Central memory CD4-positive, alpha-beta T cell (primary cell): ENCODE measurements at places on chromosomes 6 and 20.
A peak's percentile ranks its signal among the peaks of the same experiment; 100 is the strongest.

DNA sequence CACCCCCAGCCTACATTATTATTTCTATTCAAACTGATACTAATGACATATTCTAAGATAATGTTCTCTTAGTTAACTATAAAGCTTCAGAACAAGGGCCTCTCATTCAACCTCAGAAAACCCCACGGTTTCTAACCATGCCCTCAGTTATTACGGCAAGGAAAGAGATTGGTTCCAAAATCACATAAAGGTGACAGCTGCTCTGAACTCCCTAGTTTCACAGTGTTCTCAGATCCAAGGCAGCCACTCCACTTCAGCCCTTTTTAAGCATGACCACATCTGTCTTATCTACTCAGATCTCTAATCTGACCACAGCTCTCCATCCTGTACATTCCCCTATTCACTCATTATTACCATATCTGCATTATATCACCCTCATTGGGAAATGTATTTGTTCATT lies 98.8 kb upstream of the CEP85L start:
- no peak for DNase-seq

DNA sequence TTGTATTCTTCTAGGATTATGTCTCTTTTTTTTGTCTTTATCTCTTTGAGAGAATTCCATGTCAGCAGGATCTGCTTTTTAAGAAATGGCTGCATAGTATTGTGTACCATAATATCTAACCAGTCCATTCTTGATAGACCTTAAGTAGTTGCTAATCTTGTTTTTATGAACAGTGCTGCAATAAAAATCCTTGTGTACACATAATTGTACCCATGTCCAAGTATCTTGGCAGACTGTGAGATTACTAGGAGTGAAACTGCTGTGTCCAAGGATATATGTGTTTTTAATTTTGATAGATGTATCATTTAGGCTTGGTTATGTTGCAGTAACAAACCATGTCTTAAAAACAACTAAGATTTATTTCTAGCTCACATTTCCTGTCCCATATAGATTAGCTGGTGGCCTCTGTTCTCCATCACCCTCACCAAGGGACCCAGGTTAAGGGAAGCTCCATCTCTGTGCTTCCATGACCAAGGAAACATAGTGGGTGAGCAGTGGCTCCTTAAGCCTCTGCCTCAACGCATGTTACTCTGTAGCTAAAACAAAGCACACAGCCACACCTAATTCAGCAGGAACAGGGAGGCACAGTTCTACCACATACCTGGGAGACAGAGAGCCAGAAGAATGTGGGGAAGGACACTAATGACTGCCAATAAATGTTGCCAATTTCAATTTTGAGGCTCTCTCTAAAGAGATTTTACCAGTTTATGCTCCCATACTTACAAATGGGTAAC lies 12.1 kb upstream of the SUMO4 start:
- DNase-seq: no peak

DNA sequence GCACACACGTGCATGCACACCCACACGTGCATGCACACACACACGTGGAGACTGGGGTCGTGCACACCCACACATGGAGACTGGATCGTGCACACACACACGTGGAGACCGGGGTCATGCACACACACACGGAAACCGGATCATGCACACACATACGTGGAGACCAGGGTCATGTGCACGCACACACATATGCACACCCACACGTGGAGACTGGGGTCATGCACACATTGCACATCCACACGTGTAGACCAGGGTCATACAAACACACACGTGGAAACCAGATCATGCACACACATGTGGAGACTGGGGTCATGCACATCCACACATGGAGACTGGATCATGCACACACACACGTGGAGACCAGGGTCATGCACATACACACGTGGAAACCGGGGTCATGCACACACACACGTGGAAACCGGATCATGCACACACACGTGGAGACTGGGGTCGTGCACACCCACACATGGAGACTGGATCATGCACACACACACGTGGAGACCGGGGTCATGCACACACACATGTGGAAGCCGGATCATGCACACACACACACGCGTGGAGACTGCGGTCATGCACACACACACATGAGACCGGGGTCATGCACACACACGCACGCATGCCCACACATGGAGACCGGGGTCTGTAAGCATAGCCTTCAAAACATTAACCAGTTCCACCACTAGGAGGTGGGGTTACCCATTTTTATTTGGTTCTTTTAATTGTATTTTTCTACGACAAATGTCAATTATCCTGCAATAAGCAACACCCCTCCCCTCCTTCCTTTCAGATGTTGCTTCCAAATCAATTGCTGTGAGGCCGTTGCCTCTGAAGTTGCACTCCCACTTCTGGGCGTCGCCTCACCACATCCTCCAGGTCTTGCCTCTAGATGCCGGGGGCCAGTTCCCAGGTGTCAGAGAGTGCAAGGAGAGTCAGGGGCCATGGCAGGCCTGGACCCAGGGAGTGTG lies 95.8 kb downstream of the TMEM242 start:
- DNase-seq: peak; percentile 47

GRCh38 chr6:158009935-158010585 lies 28.4 kb downstream of the SYNJ2 start:
- DNase-seq: no peak

- DNase-seq: no peak
Observed at GRCh38 chr20:37895166-37895565, 7.8 kb upstream of the VSTM2L start.

GRCh38 chr6:126667071-126667470 lies 327.2 kb downstream of the CENPW start:
- DNase-seq: no peak

GRCh38 chr6:131038597-131039344 lies 24.3 kb downstream of the EPB41L2 start:
- DNase-seq: no peak

DNA sequence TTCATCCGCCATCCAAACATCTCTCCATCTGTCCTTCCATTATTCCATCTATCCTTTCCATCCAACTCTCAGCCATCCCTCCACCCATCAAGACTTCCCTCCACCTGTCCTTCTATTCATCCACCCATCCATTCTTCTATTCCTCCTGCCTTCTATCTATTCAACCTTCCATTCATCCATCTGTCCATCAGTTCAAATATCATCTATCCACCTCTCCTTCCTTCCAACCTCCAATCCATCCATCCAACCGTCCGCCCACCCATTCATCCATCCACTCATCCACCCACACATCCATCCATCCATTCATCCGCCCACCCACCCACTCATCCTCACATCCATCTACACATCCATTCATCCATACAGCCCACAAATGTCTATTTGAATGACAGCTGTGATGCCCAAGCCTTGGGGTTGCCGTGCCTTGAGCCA lies 132.1 kb downstream of the CEBPB start:
- no peak for DNase-seq

GRCh38 chr6:37103169-37104039 lies 66.5 kb upstream of the PIM1 start:
- DNase-seq: peak; percentile 0

DNA sequence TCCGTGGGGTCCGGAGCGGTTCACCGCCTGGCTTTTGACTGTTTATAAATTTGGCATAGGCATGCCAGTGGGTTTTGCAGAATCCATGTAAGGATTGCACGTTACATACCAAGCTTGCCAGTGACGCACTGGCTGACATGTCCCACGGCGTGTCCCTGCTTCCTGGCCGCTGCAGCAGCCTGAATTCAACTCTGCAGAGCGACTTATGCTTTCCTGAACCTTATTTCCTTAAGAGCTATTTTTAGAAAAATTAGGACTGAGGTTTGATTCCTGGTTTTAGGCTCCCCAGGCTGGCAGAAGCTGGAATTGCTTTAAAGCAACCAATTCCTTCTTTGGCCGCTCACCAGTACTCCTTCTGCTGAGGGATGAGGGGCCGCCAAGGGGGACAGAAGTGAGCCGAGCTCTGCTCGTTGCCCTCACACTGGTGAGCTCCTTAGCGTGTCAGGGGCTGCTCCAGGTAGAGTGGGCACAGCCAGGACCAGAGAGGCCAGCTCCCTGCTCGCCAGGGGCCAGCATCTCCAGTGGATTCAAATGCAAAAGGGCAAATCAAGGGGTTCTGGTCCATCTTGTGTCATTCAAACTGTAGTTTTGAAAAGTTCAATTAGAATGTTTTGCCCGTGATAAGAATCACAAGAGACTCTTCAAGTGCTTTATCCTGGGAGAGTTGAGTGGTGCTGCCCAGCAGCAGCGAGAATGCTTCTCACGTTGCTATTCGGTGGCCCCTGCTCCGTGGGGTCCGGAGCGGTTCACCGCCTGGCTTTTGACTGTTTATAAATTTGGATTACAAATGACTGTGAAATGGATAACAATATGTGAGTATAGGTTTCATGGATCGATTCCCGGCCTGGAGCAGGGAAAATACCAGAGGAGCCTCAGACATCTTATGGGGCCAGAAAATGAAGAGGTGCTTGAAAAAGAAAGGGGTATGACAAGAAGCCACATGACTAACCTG lies 17.5 kb upstream of the IRF4 start:
- no peak for DNase-seq

DNA sequence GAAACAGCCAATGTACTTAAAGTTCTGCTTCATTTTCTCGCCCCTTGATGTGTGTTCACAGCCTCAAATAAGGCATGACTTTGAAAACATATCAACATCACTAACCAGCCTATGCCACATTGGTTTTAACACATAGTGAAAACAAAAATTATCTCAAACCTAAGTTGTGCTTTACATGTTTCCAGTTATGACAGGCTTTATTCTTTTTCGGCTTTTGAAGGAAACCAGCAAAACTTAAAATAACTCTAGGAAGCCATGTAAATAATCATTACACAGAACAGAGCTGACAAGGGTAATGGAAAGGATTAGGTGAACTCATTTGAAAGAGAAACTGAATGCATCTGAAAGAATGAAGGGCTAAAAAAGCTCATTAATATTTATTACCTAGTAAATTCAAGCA lies 42.1 kb downstream of the BMP5 start:
- DNase-seq: no peak

GRCh38 chr6:108435391-108435790 lies 125.3 kb upstream of the FOXO3 start:
- no peak for DNase-seq

GRCh38 chr20:55143601-55144000 lies 668.2 kb downstream of the DOK5 start:
- DNase-seq: no peak

- DNase-seq: no peak
Observed at GRCh38 chr6:43772681-43773049, 2.7 kb downstream of the VEGFA start.

DNA sequence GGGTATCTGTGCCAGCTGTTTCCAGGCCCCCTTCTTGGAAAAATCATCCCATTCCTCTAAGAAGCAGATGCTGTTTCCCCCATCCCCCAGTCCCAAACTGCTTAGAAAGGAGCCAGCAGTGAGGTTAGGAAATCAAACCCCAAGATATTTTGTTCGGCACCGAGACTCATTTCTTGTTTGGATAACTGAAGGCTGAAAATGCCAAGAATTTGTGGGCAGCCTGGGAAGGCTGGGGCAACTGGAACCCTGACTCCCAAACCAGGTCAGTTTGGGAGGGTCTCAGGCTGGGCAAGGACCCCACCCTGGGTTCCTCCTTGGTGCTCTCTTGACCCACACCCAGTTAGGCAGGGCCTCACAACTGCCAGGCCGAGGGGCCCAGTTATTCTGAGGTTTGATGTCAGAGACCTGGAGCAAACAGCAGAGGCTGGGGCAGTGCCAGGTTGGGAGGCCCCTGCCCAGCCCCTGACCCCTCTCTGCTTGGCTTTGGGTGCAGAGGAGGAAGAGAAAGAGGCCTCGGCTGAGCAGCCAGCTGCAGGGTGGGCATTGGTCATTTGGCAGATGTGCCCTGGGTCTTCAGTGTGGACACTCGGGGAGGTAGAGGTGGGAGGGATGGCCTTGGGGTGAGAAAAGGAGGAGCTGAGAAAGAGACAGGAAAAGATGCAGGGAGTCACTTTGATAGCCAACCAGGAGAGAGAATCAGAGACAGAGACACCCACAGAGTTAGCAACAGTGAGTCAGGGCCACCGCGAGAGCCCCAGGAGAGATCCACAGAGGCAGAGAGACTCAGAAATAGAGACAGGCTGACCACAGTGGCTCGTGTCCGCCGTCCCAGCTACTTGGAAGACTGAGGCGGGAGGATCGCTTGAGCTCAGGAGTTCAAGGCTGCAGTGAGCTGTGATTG lies 5.0 kb downstream of the ANGPT4 start:
- DNase-seq: no peak

GRCh38 chr20:42181064-42181463 lies 562.9 kb upstream of the CHD6 start:
- DNase-seq: no peak

- DNase-seq: no peak
Observed at GRCh38 chr20:62823688-62824475, 7.0 kb downstream of the COL9A3 start.

DNA sequence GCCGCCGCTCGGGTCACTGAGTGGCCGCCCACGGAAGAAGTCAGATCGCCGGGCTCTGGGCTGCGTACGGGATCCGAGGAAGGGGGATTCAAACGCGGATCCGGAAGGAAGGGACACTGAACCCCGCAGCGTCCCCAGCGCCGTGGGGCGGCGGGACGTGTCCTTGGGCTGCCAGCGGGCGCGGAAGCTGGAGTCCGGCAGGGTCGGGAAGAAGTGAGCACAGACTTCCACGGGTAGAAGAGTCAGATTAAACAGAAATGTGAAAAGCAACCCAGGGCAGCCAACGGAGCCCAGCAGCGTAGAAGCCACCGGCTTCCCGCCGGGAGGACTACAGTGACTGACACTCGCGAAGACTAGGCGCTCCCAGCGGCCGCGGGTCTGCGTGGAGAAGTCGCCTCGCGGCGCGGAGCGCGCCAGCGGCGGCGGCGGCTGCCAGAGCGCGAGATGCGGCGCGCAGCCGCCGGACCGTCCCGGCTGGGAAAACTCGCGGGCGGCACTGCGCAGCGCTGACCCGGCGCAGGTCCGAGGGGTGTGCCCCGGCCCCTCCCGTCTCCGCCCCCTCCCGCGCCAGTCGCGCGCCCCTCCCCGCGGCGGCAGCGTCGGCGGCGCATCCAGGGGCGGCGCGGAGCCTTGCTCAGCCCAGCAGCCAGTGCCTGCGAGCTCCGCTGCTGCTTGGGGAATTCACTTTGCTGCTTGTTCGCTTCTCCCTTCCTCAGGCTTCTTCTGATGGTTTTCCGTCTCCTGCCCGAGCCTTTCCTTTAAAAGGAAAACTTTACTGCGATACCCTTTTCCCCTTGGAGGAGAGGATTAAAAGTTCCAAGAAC lies at the start of gene SAMD5:
Gene SAMD5, plus strand, starts transcription at position 649 of the 824 bp plus-strand sequence. CDS start 239 bp downstream, outside the sequence.
- no peak for DNase-seq

GRCh38 chr6:126967296-126968005 lies 151.0 kb upstream of the RSPO3 start:
- DNase-seq: no peak

DNA sequence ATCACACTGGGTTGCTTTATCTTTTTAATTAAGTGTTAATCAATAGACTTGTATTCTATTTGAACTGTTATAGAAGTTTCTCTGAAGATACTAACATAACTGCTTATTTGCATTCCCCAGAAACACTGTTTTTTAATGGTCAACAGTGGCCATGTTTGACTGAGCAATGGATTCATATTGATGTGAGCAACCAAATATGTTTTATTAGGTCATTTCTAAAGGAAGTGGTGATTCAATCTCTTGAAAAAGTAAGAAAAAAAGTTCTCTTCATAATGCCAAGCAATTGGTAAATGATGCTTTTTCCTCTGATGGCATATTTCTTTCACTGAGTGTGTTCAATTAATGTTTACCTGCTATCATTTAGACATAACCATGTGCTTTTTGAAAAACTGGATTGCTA lies 593.0 kb upstream of the CITED2 start:
- no peak for DNase-seq

- no peak for DNase-seq
Observed at GRCh38 chr6:47116606-47117005, 74.5 kb upstream of the ADGRF1 start.
